RWPE1 (cell line): ENCODE measurements at places on chromosomes 7 and 10.

- no peak for DNase-seq
Measured at GRCh38 chr10:130741901-130742855, 569.3 kb downstream of the TCERG1L start.

DNA sequence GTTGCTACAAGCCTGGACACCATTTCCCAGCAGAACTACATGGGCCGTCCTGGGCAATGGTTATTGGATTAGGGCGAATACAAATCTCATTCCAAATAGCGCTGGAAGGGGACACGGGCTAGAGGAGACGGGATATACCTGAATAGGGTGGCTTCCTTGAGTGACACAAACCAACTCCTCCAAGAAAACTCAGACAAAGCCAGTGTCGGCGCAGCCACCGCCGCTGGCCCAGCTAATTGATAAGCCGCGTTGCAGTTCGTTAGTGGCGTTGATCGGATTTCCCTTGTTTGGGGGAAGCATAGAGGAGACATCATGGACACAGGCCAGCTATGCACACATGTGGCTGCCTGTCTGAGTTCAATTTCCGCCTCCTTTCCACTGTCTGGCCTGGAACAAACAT, 55.7 kb downstream of the EBF3 start:
- DNase-seq: no peak

DNA sequence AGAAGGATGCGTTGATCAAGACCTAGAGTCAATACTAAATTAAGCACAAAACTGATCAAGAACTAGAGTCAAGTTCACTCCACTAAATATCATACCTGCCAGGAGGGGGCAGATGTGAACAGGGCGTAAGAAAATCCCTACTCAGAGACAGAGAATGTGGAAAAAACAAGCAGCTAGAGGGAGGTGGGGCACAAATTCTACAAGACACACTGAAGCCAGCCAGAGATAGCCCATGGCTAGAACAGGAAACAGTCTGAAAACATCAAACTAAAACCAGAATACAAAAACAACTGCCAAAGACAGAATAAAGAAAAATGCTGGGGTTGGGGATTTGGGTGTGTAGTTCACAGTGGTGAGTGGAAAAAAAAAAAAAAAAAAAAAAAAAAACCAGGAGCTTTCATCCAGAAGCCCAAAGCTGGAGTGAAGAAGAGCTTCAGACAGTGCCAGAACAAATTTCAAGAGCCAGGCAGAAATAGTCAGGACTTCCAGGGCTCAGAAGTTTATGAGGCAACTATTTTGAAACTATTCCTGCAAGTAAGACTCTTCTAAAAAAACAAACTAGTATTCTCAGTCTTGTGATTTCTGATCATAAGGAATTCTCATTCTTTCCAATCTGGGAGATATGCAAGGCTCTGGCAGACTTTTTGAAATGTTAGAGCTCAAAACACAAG, 118.3 kb downstream of the CCDC71L start:
- peak; percentile 63 for DNase-seq

DNA sequence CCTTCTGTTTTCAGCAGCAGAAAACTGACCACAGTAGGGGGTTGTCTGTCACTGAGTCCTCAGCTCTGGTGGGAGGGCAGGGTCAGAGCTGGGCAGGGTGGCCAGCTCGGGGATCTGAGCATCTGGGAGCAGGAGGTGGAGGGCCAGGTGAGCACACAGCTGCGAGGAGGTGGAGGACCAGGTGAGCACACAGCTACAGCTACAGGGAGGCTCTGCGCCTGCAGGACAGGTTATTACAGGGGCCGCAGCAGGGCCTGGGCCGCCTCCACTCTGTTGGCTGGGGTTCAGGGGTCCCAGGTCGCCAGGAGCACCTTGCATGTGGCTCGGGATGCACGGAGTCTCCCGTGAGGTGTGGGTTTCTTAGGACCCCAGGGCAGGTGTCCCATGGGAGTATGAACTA, 52.4 kb upstream of the PRKAR1B start:
- no peak for DNase-seq

DNA sequence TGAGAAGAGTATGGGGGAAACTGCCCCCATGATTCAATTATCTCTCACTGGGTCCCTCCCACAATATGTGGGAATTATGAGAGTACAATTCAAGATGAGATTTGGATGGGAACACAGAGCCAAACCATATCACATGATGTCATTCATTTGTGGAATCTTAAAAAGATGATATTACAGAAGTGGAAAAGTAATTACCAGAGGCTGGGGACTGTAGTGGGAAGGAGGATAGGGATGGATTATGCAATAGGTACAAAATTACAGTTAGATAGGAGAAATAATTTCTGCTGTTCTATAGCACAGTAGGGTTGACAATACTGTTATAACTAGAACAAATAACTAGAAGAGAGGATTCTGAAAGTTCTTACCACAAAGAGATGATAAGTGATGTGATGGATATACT, 141.4 kb downstream of the VPS50 start:
- no peak for DNase-seq

DNA sequence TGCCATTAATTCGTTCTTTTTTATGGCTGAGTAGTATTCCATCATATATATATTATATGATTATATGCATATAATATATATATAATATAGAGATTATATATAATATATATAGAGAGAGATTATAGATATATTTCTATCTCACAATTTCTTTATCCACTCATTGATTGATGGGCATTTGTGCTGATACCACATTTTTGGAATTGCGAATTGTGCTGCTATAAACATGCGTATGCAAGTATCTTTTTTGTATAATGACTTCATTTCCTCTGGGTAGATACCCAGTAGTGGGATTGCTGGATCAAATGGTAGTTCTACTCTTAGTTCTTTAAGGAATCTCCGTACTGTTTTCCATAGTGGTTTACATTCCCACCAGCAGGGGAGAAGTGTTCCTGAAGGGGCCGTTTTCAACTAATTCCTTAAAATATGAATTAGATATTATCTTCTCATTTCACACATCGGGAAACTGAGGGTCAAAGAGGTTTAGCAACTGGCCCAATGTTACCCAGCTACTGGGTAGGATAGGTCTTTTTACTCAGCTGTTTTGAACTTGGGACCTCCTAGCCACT, 16.5 kb downstream of the NFE2L3 start:
- DNase-seq: no peak

GRCh38 chr7:37431413-37431812, 17.3 kb downstream of the ELMO1 start:
- DNase-seq: no peak

GRCh38 chr7:40714363-40715052, 579.7 kb downstream of the SUGCT start:
- no peak for DNase-seq

DNA sequence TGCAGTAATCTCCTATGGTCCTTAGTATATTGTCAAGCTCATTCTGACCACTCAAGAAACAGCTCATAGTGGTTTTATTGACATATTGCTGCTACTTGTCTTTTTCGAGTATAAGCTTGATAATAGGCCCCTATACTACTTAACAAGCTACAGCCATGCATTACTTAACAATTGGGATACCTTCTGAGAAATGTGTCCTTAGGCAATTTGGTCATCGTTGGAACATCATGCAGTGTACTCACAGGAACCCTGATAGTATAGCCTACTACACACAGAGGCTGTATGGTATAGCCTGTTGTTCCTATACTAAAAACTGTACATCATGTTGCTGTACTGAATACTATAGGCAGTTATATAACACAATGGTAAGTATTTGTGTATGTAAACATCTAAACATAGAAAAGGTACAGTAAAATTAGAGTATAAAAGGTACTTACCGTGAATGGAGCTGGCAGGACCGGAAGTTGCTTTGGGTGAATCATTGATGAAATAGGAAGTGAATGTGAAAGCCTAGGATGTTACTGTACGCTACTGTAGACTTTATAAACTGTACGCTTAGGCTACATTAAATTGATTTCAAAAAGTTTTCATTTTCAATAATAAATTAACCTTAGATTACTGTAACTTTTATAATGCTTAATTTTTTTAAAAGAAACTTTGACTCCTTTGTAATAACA, 160.9 kb downstream of the LRRC4 start:
- DNase-seq: no peak

DNA sequence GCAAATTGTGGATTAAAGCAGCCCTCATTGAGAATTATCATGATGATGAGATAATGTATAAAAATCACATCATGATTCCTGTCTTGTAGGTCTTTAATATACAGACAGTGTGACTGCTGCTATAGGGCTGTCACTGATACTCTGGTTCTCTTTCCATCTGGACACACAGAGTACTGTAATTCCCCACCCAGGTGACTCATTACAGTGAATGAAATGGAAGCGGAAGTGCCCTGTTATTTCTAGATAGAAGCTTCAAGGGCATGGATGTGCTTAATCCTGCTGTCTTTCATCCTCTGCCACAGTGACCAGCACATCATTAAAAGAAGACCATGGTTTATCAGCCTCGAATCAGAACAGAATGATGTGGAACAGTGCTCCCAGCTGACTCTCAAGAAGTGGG, 1234.0 kb downstream of the SORCS3 start:
- no peak for DNase-seq

GRCh38 chr10:6349846-6350535, 147.3 kb downstream of the PFKFB3 start:
- DNase-seq: no peak

DNA sequence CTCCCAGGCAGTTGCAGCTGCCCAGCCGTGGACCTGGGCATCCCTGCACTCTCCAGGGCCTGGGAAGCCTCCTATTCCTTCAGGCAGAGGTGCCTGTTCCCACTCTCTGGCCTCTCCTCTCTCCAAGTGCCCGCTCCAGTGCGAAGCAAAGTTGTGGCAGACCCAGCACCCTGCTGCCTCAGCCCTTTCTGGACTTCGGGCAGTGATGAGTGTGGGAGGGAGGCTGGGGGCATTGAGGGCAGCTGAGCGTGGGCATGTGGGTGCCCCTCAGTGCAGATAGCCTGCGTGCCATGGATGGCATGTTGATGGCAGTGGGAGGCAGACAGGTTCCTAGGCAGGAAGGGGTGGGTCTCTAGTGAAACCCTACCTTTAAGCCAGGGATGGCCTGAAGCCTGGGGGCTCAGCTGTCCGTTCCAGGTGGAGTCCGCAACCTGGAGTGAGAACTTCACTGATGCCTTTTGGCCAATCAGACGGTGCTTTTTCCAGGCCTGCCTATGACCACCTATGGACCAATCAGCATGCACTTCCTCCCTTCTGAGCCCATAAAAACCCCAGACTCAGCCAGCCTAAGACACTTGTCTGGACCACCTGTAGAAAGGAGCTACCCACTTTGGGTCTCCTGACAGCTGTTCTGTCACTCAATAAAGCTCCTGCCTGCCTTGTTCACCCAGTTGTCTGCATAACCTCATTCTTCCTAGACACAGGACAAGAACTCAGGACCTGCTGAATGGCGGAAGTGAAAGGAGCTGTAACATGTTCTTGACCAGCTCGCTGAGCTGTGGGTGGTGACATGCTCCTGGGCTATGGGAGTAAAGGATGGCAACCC, 26.1 kb downstream of the SVIL start:
- DNase-seq: no peak
